ENCODE measurements at places on chromosomes 7 and 10. TPM values are rescaled to one million over a fixed set of nuclear protein-coding genes. Genes with fewer than 3 reads are reported as not detected.

Gene VSTM2A
- 0.10 TPM for total RNA-seq

DNA sequence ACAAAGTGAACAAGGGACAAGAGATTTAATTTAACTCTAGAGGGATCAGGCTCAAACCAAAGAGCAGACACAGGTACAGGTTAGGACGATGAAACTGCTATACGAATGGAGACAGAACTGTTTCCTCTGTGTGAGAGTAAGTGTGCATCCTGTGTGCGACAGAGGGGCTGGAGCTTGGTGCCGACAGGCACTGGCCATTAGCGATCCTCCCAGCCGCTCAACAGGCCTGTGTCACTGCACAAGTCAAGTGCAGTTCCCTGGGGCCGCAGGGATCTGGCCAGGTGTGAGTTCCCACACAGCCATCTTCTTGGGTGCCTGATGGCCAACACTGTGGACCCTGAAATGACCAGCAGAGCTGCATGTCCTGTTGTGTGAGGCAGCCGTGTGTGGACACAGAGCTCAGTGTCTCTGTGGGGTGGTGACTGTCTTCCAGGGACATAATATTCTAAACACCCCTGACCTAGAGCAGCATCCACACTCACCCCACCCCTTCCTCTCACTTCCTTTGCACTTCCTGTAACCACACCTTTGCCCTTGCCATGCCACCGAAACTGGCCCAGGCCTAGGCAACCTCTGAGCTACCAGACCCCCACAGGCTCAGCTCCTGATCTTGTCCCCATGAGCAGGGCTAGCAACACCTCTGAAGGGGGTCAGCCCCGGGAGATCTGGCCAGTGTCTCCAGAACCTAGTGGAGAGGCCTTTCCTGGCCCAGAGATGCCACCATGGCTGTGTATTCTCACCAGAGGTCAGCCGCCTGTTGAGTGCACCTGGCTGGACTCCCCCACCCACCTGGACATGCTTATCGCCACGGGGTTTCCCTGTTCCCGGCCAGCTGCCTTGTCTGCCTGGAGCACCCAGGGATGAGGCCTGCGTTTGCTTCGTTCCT is 11.7 kb upstream of the TBRG4 start:
- ATAC-seq: peak; percentile 20

- ATAC-seq: no peak
Observed at GRCh38 chr7:54888734-54889082, 129.7 kb upstream of the SEC61G start.

- no peak for ATAC-seq
Observed at GRCh38 chr10:120479506-120479905, 22.5 kb downstream of the PLPP4 start.

Gene CDC14C
- total RNA-seq: not detected

- no peak for ATAC-seq
Observed at GRCh38 chr7:19336836-19337383, 191.7 kb upstream of the FERD3L start.

Gene LEP
- total RNA-seq: 6.6 TPM
